ENCODE measurements at places on chromosomes 3 and 15. TPM values are rescaled to one million over a fixed set of nuclear protein-coding genes. Genes with fewer than 3 reads are reported as not detected.

DNA sequence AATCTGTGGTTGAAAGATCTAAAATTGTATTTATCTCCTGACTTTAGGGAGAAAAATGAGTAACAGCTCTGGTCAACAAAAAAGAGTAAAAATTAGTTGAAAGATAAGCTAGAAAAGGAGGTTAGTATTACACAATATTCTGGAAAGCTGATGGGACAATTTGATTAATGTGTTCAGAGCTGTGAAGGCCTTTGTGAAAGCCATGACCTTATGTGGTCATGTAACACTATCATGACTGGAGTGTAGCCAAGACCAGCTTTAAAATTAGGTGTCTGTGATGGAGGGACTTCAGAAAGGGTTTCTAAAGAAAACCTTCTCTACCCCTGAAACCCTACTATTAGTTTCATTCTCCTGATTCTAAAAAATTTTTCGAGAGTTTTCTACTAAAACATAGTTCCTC is 127.2 kb downstream of the NFKBIZ start:
- DNase-seq: no peak

DNA sequence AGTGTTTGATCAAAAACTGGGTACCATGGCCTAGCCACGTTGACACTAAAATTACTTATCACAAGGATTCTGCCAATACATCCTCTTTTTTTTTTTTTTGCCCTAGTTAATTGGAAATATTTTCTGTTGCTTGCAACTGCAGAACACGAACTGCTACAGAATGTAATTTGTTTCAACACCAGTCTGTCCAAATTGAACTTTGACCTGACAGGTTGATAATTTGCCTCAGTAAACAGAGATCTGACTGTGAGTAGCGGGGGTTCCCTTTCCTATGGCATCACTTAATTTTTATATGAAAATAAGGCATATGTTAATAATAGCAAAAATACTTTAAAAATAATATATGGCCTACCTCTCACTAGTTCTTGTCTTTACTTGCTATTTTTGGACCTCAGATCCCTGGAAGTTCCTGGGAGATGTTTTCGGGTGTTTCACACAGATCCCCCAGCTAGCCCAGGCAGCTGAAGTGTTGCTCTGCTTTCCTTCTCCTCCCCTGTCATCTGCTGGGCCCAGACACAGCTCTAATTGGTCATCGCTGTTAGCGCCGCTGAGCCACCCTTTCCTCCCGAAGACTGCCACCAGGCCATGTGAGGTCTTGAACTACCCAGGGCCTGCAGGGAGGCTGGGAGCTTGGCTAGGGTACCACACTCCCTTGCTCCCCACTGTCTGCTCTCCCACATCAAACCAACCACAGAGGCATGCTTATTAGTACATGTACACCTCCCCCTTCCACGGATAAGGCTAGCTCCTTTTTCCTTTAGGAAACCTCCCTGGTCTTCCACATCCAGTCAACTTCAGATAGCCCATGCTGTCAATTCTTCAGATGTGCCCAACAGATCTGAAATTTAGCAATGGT is 89.8 kb upstream of the RNF7 start:
- DNase-seq: no peak

GRCh38 chr3:59812237-59813147 is 762.7 kb upstream of the CFAP20DC start:
- no peak for DNase-seq

GRCh38 chr15:75182187-75183131 is 19.2 kb upstream of the C15orf39 start:
- no peak for DNase-seq

DNA sequence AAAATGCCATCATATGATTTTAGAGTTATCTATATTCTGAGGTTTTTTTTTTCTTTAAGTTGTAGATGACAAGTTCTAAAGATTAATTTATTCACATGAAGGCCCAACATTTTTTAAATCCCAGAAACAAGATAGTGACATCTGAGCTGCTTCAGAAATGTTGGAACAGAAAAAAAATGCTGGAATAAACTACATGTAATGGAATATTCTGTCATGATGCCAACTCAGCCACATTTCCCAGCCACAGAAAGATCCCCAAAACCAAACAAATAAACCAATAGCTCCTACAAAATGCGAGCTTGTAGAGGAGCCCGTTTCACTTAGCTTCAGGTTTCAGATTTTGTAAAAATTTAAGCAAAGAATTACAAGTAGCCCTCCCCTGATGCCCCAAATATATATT is 111.0 kb upstream of the MYO5C start:
- DNase-seq: no peak

DNA sequence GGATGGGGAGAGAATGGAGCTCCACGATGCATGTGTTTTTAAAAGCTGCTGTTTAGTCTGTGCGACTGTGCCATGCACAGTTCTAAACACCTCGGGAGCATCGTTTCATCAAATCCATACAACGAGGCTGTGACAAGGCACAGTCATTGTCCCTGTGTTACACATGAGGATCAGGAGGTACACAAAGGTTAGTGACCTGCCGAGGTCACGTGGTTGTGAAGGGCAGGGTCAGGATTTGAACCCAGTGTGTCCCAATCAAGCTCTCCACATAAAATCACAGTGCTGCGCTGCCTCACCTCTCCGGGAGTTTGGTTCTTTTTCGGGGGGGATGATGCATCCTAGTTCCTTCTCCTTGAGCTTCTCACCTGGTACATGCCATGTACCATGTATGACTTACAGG is 18.7 kb upstream of the KIF23 start:
- DNase-seq: no peak

SLC28A2 gene
- total RNA-seq: not detected

ANKRD63 gene
- total RNA-seq: 0.37 TPM

Measured in H4 (cell line).